ENCODE measurements at places on chromosomes 3 and 15.

- DNase-seq: no peak
Measured at GRCh38 chr3:158330870-158331269, 221.0 kb downstream of the RSRC1 start.

- DNase-seq: no peak
Measured at GRCh38 chr15:76328106-76328696, 8.4 kb upstream of the ISL2 start.

GRCh38 chr3:33855884-33856546 is 57.6 kb downstream of the PDCD6IP start:
- peak; percentile 45 for DNase-seq

- no peak for DNase-seq
Measured at GRCh38 chr15:51038974-51039319, 55.8 kb downstream of the TNFAIP8L3 start.

DNA sequence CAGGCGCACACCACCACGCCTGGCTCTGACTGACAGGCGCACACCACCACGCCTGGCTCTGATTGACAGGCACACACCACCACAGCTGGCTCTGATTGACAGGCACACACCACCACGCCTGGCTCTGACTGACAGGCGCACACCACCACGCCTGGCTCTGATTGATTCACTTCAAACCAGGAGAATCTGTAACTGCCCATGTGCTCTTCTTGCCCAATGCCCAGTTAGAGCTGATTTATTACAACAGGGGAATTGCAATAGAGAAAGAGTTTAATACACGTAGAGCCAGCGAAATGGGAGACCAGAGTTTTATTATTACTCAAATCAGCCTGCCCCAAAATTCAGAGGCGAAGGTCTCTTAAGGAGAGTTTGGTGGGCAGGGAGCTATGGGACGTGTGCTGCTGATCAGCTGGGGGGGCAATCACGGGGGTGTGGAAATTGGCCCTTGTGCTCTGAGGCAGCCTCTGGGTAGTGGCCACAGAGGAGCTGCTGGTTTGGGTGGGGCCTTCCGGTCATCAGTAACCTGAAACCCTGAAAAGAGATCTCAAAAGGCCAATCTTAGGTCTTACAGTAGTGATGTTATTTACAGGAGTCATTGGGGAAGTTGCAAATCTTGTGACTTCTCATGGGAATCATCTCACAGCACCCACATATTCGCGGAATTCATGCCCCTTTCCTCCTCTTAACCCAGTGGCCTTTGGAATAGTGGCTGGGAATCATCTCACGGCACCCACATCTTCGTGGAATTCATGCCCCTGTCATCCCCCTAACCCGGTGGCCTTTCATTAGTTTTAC is 63.8 kb upstream of the TFRC start:
- DNase-seq: no peak

GRCh38 chr15:33126559-33127290 is 67.8 kb downstream of the FMN1 start:
- peak; percentile 82 for DNase-seq

DNA sequence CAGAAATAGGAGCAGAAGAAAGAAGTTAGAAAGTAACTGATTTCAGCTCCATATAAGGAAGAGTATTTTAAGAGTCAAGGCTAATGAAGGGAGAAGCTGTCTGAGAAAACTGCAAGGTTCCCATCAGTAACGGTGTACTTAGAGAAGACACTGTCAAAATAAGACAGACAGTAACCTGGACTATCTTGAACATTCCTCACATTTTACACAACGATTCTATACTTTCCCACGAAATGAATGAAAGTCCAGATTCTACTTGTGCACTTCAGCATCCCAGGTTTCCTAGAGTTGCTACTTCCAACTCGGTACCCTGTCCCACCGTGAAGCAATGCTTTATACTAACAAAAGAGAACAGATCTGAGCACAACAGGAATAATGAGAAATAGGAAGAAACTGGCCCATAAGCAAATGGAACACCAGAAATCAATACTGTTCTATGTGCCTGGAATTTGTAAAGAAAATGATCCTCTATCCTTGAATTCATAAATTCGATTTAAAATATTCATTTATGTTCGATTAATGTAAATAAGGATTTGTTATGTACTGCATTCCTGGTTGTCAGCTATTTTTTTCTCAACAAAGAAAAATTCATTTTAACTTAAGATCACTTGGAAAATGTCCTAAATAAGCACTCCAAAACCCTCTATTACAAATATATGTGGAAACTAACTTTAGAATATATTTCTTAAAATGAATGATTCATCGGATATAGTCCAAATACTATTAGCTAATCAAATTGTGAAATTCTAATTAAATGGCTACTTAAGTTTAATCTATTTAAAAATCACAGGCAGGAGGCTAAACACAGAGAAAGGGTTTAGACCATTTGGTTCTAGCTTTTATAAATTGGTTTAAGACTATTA is 1.5 kb downstream of the C3orf70 start:
- no peak for DNase-seq

DNA sequence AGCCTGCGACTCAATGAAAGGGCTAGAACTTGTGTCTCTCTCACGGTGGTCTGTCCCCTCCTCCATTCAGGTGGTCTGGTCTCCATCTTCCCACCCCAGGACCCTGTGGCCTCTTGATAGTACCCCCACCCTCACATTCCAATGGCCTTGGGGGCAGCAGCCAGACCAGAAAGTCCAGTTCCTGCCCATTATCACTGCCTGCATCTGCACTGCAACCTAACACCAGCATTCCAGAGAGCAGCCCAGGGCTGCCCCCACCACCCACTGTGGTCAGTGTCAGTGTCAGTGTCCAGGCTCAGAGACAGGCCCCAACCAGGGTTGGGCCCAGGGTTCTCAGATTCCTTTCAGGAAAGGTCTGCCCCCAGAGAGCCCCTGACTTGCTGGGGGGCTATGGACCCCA is 12.6 kb downstream of the IGDCC3 start:
- no peak for DNase-seq

- DNase-seq: no peak
Measured at GRCh38 chr3:116423945-116424344, 21.3 kb downstream of the LSAMP start.

DNA sequence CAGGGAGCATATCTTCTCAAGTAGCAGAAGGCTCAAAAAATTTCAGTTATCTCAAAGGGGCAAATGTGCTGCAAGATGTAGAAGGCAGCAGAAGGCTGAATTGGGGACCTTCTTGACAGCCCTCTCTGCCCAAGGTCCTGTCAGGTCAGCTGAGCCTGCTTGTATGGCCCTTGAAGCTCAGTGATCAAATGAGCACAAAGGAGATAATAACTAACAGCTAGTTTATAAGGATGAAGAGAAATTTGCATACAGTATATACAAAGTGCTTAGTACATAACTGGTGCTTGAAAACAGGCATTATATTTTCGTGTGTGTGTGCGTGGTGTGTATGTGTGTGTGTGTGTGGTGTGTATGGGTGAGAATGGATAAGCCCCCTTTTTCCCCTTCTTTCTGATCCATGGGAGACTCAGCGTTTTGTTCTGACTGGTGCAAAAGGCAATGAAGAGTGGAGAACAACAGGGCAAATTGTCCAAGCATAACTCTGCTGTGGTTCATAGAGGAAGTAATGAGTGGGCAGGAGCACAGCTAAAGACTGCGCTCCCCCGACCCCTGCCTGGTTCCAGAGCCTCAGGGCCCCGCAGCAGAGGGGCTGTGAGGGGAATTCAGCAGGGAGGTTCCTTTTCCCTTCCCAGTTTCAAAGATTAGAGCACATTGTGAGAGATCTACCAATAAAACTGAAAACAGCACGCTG is 356.8 kb upstream of the NR2F2 start:
- no peak for DNase-seq

DNA sequence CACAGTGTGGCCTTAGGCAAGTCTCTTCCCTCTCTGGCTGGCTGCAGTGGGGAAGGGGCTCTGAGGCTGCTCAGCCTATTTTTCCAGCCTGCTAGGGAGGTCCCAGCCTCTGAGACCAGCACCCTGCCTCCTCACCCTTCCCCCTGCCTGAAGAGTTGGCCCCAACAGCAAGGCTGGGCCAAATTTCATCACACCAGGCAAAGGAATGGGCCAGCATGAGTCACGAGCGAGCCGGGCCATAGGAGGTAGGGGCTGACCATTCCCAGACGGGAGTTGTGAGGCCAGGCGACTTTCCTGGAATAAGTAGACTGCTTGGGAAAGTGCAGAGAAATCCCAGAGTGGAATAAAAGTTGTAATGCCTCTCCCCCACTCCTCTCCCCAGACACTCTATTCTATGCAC is 5.7 kb upstream of the FBLN2 start:
- no peak for DNase-seq

DNA sequence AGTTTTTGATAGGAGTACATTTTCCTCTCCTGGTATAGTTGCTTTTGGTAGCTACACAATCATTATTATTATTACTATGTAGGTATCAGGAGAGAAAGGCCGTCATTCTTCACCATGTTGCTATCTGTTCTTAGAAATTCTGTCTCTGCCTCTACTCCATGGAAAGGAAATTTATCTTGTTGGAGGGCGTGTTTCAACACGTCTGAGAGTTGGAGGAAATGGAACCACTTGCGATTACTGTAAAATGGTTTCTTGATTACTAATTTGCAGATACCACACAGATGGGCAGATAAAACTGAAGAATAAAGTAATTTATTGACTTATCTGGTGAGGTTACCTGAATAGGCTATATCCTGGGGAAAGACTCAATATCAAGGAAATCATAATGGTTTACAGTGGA is 488.4 kb downstream of the NR2F2 start:
- DNase-seq: no peak

- DNase-seq: no peak
Measured at GRCh38 chr15:80275961-80276360, 23.9 kb upstream of the CTXND1 start.

DNA sequence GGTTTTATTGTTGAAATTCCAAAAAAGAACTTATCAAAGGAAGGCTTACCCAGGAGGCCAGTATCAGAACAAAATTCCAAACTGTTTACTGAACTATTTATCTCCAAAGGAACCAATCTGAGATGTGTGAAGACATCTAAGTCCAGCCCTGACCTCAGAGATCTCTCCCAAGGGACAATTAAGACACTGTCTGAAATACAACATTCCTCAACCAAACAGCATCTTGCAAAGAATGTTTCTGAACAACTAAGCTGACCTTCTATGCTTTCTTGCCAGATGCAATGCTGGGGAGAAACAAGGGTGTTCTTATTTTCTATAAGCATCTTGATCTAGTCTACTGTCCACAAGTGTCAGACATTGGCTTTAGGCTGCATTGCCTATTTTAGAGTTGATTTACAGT is 13.6 kb downstream of the PDZRN3 start:
- DNase-seq: no peak

DNA sequence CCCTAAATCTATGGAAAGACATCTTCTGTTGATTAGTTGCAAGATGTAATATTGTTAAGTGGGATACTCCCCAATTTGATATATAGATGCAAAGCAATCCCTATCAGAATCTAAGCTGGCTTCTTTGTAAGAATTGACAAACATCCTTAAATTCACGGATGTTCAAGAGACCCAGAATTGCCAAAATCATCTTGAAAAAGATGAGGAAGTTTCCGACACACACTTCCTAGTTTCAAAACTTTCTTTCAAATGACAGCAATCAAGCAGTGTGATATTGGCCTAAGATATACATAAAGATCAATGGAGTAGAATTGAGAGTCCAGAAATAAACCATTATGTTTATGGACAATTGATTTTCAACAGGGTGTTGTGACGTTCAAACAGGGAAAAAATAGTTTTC is 383.6 kb downstream of the LPP start:
- DNase-seq: no peak

- no peak for DNase-seq
Measured at GRCh38 chr3:141116721-141117120, 65.6 kb downstream of the SPSB4 start.

GRCh38 chr3:18725668-18726407 is 300.7 kb upstream of the SATB1 start:
- DNase-seq: no peak

DNA sequence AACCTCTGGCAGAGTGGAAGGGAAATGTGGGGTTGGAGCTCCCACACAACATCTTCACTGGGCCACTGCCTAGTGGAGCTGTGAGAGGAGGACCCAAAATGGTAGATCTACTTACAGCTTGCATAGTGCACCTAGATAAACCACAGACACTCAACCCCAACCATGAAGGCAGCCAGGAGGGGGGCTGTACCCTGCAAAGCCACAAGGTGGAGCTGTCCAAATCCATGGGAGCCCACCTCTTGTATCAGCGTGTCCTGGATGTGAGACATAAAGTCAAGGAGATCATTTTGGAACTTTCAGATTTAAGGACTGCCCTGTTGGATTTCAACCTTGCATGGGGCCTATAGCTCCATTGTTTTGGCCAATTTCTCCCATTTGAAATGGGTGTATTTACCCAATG is 20.9 kb downstream of the TP63 start:
- DNase-seq: peak; percentile 40

DNA sequence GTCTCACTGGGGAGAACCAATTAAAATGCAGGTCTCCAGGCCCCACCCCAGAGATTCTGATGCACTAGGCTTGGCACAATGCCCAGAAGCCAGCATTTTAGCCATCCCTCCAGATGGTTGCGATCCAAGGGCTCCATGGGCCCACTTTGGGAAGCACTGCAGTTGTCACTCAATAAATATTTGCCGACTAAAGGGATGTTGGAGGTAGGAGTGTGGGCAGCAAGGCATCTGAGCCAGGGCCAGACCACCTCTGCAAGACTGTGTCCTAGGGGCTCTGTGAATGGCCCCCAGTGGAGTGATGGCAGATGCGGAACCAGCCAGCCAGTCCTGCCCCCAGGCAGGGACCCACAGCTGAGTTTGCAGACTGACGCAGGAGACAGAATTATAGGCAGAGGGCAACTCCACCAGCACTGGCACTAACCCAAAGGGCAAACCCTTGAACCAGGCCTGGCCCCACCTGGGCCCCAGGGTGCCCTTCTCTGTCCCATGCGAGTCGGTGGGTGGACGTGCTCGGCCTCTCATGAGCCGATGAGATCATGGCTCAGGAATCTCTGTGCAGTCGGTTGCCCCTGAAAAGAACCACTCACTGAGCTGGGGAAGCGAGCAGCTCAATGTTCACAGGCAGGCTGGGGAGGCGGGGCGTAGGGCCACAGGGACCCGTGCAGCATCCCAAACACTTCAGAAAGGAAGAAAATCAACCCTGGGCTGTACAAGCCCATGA is 49.7 kb downstream of the SEMA5B start:
- no peak for DNase-seq

DNA sequence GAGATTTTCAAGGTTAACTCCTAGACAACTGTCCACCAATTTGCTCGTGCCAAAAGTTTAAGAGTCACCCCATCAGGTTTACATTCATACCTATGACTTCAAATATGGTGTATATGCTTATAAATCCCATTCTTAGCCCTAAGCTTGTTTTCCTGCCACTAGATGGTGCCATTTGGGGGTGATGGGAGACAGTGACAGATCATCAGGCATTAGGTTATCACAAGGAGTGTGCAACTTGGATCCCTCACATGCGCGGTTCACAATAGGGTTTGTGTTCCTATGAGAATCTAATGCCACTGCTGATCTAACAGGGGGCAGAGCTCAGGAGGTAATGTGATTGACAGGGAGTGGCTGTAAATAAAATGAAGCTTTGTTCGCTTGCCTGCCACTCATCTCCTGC is 182.7 kb downstream of the CNTN6 start:
- no peak for DNase-seq

Data from lung microvascular endothelial cell (primary cell).